ENCODE measurements at places on chromosomes 3 and 15. TPM values are rescaled to one million over a fixed set of nuclear protein-coding genes. Genes with fewer than 3 reads are reported as not detected.
A peak's percentile ranks its signal among the peaks of the same experiment; 100 is the strongest.

GRCh38 chr3:18681818-18682345 lies 256.7 kb upstream of the SATB1 start:
- no peak for DNase-seq

Gene TRH
- total RNA-seq = not detected

- no peak for DNase-seq
Observed at GRCh38 chr15:100133001-100133400, 208.8 kb downstream of the ADAMTS17 start.

- no peak for DNase-seq
Observed at GRCh38 chr3:172844428-172844827, 93.9 kb downstream of the ECT2 start.

GRCh38 chr3:20589275-20589674 lies 403.3 kb upstream of the SGO1 start:
- no peak for DNase-seq

Gene TM4SF18
- total RNA-seq = not detected

Gene SPINK8
- not detected for total RNA-seq

Gene C3orf20
- not detected for total RNA-seq

GRCh38 chr3:72421126-72421525 lies 427.1 kb downstream of the SHQ1 start:
- no peak for DNase-seq

GRCh38 chr3:111924283-111924682 lies 54.5 kb upstream of the ABHD10 start:
- DNase-seq = no peak

- no peak for DNase-seq
Observed at GRCh38 chr3:39819899-39820298, 10.5 kb downstream of the MYRIP start.

DNA sequence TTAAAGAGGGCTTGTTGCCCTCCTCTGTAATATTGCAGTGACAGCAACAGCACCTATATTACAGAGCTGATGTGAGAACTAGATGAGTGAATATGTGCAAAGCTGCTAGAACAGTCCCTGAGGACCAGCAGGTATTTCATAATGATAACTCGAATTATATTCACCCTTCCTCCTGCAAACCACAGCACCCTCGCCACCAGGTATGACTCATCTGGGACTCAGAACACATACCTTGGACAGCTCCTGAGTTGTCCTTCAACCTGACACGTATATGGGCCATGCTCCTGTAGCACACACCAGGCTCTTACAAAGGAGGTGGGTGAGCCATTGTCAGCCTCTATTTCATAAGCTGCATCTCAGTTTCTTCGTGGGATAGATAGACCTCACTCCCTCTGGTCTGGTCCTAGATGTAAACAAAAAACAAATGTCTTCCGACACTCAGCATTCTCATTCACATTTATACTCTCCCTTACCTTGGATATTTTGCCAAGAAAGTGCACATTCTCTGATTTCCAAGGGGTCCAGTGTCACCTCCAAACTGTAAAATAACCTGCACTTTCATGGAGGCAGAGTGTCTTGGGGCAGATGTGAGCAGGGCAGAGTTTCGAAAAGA lies 124.5 kb downstream of the TLE3 start:
- DNase-seq = peak; percentile 44

GRCh38 chr3:194272861-194273742 lies 78.0 kb downstream of the CPN2 start:
- DNase-seq = no peak

DNA sequence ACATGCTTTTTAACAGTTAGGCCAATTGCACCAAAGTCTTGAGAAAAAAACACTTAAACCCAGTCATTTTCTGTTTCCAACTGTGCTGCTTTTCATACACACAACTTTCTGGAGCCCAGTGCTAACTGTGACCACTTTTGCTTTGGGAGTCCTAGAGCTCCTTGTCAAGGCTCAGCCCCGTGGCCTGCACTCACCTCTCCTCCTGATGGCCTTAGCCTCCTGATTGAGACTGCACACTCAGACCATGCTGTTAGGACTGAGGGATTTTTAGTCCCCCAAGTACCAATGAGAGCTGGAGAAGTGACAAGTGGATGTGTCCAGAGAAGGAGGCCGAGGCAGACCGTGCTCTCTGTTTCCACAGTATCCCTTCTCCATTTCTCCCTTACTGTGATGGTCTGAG lies 15.2 kb upstream of the RARRES1 start:
- no peak for DNase-seq

DNA sequence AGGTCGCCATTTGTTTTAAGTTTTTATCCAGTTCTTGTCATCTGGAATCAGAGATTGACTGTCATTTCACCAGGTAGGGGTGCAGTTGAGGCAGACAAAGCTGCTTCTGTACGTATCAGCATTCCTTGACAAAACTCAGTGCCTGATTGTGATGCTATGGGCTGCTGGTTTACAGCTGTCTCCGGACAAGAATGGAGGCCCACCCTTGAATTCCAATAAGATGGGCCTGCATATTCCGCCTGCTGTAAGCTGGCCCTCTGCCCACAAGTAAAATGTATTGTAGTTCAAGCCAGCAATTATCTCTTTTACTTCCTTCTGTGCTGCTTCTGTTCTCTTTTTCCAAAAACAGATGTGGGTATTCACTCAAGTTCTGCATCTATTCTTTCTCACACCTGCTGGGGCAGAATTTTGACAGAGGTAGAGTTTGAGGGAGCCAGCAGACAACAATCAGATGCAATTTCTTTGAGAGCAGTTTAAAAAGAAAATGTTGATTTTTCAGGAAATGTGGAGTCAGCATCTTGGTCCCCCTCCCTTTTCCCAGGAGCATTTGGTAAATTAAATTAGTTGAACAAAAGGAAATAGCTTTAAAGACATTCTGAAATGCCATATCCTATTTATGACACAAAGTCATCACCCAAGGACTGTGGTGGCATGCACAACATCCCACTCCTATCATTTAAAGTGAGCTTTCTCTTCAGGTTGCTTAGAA lies 53.5 kb downstream of the IQCH start:
- no peak for DNase-seq

DNA sequence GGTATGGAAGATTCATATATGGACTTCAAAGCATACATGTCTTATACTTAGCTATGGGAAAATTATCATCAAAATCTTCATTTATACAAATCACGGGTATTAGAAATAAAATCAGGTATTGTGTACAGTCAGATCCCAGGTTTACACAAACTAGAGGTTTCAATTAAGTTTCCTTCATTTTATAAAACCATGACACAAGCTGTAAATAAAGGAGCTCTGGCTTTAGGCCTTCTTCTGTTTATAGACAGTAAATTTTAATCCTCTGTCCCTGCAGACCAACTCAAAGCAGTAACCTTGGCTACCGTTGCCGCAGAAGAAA lies 68.8 kb upstream of the CHD2 start:
- no peak for DNase-seq

DNA sequence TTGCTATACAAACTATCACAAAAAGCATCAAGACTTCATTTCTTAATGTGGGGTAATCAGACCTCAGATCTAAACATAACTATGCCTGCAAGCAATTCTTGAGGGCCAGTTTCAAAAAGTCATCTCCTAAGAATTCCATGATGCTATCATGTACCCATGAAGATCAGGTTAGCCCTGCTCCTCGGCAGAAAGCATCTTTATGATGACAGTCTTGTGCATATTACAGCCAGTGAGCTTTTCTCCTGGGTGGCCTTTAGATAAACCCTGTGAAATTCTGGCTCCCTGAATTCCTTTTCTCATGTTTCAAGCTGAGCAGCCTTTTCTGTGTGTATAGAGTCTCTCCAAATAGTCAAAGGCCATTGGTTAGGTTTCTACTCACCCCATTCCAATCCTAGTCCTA lies 201.9 kb upstream of the MCTP2 start:
- DNase-seq = no peak

DNA sequence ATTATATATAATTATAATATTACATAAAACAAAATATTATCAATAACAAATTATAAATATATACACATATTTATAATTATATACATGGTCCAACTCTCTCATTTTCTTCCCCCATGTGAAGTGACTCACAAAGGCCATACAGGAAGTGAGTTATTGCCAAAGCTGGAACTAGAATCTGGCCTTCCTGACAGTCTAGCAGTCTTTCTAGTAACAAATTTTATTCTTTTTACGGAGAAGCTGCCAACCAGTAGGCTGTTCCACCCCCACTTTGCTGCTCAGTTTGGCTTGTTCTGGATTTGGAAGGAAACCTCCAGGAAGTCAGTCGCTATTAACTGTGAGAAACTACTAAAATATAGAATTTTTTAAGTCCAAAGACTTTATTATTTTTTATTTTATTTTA lies 79.6 kb downstream of the DHX36 start:
- no peak for DNase-seq

Gene GOLGA6D
- total RNA-seq = not detected

- DNase-seq = peak; percentile 48
Observed at GRCh38 chr3:153768561-153769469, 352.4 kb upstream of the ARHGEF26 start.

GRCh38 chr15:85642693-85643066 lies 152.0 kb downstream of the KLHL25 start:
- no peak for DNase-seq

DNA sequence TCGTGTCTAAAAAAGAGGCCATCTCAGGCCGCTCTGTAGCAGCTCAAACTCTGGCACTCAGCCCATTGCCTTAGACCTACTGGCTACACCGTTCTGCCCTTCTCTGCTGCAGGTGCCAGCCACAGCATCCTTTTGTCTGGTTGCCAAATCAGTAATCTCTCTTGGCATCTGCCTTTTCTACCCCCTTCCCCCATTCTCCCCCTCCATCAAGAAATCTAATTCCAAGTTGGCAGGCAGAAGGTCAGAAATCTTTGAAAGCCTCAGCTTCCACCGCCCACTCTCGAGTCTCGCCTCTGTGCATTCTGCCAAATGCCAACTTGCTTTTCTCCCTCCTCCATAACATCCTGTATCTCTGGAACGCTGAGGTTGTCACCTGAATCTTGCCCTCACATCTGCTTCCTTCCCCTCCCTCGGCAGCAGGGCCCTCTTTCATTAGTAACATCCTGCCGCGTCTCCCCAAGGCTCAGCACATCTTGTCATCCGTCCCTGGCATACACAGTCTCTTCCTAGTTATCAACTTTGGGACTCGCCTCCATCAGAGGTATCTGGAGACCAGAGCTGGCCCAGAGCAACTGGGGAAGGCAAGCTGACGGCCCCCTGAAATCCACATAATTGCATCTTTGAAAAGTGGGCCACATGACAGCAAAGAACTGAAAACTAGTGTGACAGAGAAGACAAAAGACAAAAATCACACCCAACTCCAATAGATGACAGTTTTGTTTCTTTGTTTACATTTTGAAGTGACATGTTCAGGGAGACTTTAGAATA lies 312.0 kb upstream of the CCDC54 start:
- DNase-seq = no peak

GRCh38 chr15:69504352-69505040 lies 51.9 kb downstream of the RPLP1 start:
- DNase-seq = no peak

- no peak for DNase-seq
Observed at GRCh38 chr15:38516626-38517025, 48.0 kb downstream of the RASGRP1 start.

Gene C3orf85
- total RNA-seq = not detected

Gene SAMD7
- total RNA-seq = not detected

GRCh38 chr3:157113832-157114505 lies 46.0 kb downstream of the CCNL1 start:
- DNase-seq = no peak

- no peak for DNase-seq
Observed at GRCh38 chr15:79769933-79770759, 126.7 kb downstream of the MTHFS start.

GRCh38 chr3:66004244-66004643 lies 34.5 kb downstream of the MAGI1 start:
- no peak for DNase-seq

Gene SPATA16
- total RNA-seq = not detected

- no peak for DNase-seq
Observed at GRCh38 chr3:108661699-108662098, 72.2 kb downstream of the DZIP3 start.

Gene PROK2
- total RNA-seq = 2.5 TPM

All from activated CD4-positive, alpha-beta memory T cell treated with anti-CD3 and anti-CD28 coated beads, Interleukin-2, amount 10 ng/mL, durations not matched to agents 7 days and 5 days (primary cell).